ENCODE measurements at places on chromosomes 12 and 14.
A peak's percentile ranks its signal among the peaks of the same experiment; 100 is the strongest.

DNA sequence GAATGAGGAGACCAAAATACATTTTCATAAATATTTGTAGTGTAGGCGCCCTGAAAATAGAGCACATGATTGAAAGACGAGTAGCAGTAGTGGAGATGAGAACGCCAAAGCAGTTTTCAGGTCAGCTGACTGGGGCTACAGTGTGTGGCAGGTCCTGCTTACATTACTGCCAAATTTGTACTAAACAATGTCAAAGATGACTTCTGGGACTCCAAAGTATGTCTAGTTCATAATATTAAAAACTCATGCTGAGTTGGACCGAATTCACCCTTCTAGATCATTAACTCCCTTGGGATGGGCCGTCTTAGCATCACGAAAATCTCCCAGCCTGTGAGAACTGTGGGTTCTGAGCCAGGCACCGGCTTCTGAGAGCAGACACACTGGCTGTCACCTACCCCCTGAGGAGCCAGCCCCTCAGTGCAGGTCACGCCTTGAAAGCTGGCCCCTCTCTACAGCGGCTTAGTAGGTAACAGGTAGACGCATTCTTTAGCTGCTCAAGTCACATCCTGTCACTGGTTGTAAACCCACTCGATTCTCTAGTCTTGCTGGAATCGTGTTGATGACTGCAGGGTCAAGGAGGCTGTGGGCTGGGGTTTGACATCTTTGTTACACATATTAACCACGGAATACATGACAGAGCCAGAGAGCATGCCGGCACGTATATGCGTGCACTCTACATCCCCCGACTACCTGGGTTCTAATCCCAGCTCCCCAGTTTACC, 210.4 kb downstream of the ETV6 start:
- DNase-seq = no peak

DNA sequence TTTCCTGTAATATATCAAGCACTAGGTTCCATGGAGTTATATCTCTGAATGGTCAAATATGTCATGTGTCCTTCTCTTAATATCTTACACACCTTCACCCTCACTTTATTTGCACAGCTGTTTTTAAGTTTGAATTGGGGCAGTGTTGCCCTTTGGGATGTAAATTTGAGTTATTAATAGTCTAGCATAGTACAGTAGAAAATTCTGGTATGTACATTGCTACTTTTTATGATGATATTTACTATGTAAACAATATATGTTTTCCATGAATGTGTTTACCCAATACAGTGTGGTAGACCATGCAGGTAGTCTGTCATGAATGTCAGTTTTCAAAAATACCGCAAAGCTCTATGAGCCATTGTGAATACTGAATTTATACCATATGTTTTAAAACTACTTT, 50.5 kb downstream of the METTL25 start:
- no peak for DNase-seq

DNA sequence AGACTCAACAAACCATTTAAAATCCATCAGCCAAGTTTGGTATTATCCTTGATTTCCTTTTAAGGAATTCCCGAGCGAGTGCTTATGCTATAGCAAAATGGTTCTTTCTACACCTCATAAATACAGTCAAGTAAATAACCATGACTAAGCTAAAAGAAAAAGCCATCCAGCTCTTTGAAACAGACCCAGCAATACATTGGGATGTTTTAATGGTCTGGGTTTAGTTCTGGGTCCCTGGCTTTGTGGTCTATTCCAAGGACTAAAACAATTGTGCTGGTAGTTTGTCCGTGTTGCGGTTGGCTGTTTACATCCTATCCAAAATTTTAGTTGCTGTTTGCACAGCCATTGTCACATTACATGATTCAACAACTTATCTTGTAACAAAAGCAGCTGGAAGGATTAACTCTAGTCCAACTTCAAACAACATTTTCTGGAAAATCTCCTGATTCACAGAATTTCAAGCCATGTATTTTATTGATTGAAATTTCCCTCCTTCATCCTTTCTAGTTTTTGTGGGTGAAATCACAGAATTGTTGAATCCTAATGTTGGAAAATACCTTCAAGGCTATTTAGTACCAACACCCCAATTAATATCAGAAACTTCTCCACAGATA, 19.6 kb downstream of the KLRB1 start:
- no peak for DNase-seq

GRCh38 chr12:56122637-56123036, 4.6 kb downstream of the ZC3H10 start:
- no peak for DNase-seq

- peak; percentile 35 for DNase-seq
These were observed 67.9 kb upstream of the BEGAIN start for GRCh38 chr14:100654814-100655740.
